ENCODE measurements at places on chromosomes 12 and 14. TPM values are rescaled to one million over a fixed set of nuclear protein-coding genes. Genes with fewer than 3 reads are reported as not detected.
A peak's percentile ranks its signal among the peaks of the same experiment; 100 is the strongest.

GRCh38 chr12:81888106-81888740 lies 129.1 kb upstream of the PPFIA2 start:
- DNase-seq: no peak
- no peaks in the 10 kb centered on the region for H3K4me1 ChIP-seq
- H3K27me3 ChIP-seq: no peaks in the 10 kb centered on the region
- H3K4me3 ChIP-seq: no peak overlapping the region
- no peaks in the 10 kb centered on the region for H3K36me3 ChIP-seq
- no peak overlapping the region for H3K27ac ChIP-seq

Gene POTEM
- not detected for total RNA-seq

DNA sequence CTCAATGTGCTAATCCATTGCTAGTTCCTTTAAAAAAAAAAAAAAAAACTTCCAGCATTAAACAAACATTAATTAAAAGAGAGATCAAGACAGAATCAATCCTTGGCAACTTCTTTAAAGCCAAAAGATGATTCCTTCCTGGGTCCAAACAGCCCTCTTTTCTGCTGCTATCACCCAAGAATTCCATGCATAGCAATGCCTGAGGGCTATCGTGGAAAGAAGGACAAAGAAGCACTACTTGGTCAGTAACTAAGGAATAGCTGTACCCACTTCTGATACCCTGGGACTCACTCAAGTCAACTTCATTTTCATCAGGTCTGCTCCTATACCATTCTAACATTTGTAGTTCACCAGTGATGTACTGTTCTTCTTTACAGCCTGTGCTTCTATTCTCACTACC lies 51.8 kb downstream of the SLC38A2 start:
- no peaks in the 10 kb centered on the region for H3K4me1 ChIP-seq
- no peak overlapping the region for H3K27ac ChIP-seq
- no peaks in the 10 kb centered on the region for H3K36me3 ChIP-seq
- peaks cover 5% of the 10 kb centered on the region for H3K27me3 ChIP-seq
- no peak overlapping the region for H3K4me3 ChIP-seq

- no peaks in the 10 kb centered on the region for H3K4me1 ChIP-seq
- no peaks in the 10 kb centered on the region for H3K27me3 ChIP-seq
- no peak for DNase-seq
- H3K36me3 ChIP-seq: no peaks in the 10 kb centered on the region
Measured at GRCh38 chr12:72491426-72491825, 219.3 kb downstream of the TRHDE start.

DNA sequence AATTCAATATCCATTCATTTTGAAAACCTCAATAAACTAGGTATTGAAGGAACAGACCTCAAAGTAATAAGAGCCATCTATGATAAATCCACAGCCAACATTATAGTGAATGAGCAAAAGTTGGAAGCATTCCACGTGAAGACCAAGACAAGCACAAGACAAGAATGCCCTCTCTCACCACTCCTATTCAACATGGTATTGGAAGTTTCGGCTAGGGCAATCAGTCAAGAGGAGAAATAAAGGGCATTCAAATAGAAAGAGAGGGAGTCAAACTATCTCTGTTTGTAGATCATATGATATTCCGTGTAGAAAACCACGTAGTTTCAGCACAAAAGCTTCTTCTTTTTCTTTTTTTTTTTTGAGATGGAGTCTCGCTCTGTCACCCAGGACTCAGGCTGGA lies 550.3 kb downstream of the FSCB start:
- H3K27me3 ChIP-seq: no peaks in the 10 kb centered on the region
- H3K36me3 ChIP-seq: no peaks in the 10 kb centered on the region
- H3K4me3 ChIP-seq: no peak overlapping the region
- no peaks in the 10 kb centered on the region for H3K4me1 ChIP-seq

- DNase-seq: no peak
- H3K36me3 ChIP-seq: no peaks in the 10 kb centered on the region
- no peak overlapping the region for H3K27ac ChIP-seq
- peaks cover 26% of the 10 kb centered on the region for H3K27me3 ChIP-seq
Measured at GRCh38 chr12:252636-253035, 10.0 kb downstream of the SLC6A13 start.

DNA sequence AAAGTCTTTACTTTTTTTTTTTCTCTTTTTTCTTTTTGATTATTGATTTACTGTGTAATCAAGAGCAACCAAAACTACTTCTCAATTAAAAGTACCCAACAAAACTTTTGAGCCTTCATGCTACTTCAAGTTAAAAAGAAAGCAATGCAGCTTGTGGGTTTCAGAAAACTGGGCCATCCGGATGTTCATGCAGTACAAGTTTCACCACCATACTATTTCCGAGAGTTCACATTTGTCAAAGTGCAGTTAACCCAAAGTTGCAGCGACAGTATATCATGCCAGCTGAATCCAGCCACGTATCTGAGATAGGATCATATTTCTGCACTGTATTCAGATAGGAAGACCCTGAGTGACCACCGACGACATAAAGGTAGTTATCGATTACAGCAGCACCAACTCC lies 33.0 kb downstream of the KLHL28 start:
- H3K4me1 ChIP-seq: peaks cover 8% of the 10 kb centered on the region
- H3K36me3 ChIP-seq: peaks cover 4% of the 10 kb centered on the region
- no peak for DNase-seq
- H3K4me3 ChIP-seq: no peak overlapping the region
- no peak overlapping the region for H3K27ac ChIP-seq

GRCh38 chr14:36498938-36499337 lies 21.1 kb downstream of the NKX2-1 start:
- DNase-seq: no peak
- H3K27me3 ChIP-seq: peaks cover 46% of the 10 kb centered on the region
- H3K36me3 ChIP-seq: no peaks in the 10 kb centered on the region

- H3K27ac ChIP-seq: no peak overlapping the region
- H3K4me1 ChIP-seq: peaks cover 22% of the 10 kb centered on the region
- DNase-seq: peak; percentile 55
- no peaks in the 10 kb centered on the region for H3K36me3 ChIP-seq
- peak overlapping the region; percentile 69 for H3K4me3 ChIP-seq
Measured at GRCh38 chr14:75295061-75295461, 16.4 kb downstream of the FOS start.

GRCh38 chr12:11067514-11067913 lies 5.4 kb upstream of the TAS2R46 start:
- H3K27me3 ChIP-seq: no peaks in the 10 kb centered on the region
- no peak for DNase-seq
- peaks cover 14% of the 10 kb centered on the region for H3K4me1 ChIP-seq
- no peak overlapping the region for H3K27ac ChIP-seq
- H3K36me3 ChIP-seq: peaks cover 20% of the 10 kb centered on the region

DNA sequence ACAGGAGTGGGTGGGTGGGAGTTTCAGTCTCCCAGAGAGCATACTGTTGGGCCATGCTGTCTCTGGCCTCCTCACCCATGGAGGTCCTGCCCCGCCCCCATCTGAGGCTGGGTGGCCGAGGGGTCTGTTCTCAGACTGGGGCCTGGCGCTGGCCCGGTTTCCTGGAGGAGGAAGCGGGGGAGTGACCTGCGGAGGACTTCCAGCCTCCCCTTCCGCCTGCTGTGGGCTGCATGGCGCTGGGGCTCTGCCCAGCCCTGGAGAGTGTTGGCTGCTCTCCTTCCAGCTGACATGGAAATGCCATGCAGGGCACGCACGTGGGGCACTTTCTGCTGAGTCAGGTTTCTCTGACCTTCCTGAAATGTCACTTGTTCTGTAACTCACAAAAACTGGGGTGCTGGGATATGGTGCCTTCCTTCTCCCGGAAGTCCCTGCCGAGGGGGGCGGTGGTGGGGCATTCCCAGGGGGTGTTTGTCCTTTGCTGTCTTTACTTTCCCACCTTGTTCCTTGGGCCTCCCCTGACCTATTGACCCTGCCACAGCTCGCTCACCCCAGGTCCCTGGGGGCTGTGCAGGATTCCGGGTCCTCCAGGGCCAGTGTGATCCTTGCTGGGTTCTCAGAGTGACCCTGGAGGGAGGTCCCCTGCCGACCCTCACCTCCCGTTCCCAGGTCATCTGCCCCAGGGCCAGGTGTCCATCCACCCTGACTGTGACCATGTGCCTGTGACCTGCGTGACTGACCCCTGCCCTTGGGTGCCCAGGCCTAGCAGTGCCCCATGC lies 23.6 kb downstream of the PACS2 start:
- peaks cover 2% of the 10 kb centered on the region for H3K36me3 ChIP-seq
- peaks cover 4% of the 10 kb centered on the region for H3K4me1 ChIP-seq
- no peak for DNase-seq
- no peak overlapping the region for H3K27ac ChIP-seq
- no peak overlapping the region for H3K4me3 ChIP-seq
- H3K27me3 ChIP-seq: no peaks in the 10 kb centered on the region
